ENCODE measurements at places on chromosomes 4 and X.
A peak's percentile ranks its signal among the peaks of the same experiment; 100 is the strongest.

GRCh38 chr4:169566021-169566818 lies 46.2 kb downstream of the NEK1 start:
- peak; percentile 87 for DNase-seq

GRCh38 chr4:28435314-28435713 lies 1574.7 kb downstream of the STIM2 start:
- DNase-seq, result no peak

DNA sequence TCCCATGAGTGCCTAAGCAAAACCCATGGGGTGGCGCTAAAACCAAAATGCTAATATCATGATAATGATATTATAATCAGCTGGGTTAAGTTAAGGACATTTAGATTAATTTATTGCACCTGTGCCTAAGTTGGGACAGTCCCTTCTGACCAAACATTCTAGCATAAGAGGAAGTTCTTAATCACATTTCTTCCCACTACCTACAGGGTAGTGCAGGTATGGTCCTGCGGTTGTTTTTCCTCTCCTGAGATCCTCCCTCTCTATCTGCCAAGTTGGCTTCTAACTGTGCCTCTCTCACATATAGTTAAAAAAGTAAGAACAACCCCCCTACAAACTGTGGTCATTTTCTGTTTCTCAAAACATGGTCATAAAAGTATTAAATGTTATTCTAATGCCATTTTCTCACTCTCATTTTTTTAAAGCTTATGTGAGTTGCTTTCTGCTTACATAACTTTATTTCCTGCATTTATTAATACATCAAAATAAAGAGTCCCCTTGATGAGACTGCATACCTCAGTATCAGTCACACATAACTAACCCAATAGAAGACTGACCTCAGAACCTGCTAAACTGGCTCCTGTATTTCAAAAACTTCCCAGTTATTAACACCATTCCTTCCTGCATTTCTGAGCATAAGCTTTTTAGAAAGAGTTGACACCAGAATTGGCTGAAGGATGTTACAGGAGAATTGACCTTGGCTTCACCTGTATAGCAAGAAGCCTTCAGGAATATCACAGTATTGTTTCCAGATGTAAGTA lies 1332.5 kb downstream of the FSTL5 start:
- DNase-seq, result no peak

DNA sequence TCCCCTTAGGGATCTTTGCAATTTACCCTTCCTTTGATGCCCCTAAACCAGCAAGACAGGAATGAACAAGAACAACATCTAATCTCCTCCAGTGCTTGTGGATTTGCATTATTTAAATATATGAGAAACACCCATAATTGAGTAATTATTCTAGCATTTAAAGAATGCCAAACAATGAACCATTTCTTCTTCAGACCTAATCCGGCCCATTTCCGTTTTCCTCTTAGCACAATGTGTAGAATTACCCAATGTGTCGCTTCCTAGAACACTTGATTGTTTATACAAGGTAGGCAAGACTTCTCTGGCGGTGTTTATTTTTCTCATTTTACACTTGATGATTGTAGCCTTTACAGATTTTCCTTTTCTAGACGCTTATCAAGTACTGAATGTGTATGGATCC lies 43.5 kb downstream of the CLDN34 start:
- DNase-seq, result no peak

GRCh38 chrX:130981836-130982235 lies 76.3 kb upstream of the ARHGAP36 start:
- DNase-seq, result no peak

DNA sequence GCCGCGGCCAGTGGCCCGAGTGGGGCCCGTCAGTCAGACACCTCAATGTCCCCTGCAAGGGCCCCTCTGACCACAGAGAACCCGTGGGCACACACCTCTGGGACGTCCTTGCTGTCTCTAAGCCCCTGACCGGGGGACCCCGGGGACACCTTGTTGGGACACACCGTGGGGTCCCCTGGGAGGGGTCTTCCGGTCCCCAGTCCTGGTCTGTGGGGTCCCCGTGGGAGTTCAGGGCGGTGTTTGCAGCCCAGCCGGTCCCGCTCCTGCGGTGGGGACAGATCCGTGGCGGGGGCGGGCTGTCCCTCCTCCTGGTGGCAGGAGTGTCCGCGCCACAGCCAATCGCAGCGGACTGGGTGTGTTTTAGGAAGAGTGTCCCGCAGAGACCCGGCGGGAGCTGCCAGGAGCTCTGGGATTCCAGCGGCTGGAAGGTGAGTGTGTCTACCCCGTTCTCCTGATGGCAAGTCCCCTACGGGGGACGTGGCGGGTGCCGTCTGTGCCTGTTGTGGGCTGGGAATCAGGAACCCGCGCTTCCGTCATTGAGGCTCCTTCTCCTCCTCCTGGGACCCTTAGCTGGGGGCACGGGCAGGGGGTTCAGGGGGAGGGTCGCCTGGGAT lies 5.1 kb upstream of the PLCXD1 start:
- DNase-seq, result peak; percentile 77

- no peak for DNase-seq
Measured at GRCh38 chr4:85548116-85548515, 73.2 kb downstream of the ARHGAP24 start.

DNA sequence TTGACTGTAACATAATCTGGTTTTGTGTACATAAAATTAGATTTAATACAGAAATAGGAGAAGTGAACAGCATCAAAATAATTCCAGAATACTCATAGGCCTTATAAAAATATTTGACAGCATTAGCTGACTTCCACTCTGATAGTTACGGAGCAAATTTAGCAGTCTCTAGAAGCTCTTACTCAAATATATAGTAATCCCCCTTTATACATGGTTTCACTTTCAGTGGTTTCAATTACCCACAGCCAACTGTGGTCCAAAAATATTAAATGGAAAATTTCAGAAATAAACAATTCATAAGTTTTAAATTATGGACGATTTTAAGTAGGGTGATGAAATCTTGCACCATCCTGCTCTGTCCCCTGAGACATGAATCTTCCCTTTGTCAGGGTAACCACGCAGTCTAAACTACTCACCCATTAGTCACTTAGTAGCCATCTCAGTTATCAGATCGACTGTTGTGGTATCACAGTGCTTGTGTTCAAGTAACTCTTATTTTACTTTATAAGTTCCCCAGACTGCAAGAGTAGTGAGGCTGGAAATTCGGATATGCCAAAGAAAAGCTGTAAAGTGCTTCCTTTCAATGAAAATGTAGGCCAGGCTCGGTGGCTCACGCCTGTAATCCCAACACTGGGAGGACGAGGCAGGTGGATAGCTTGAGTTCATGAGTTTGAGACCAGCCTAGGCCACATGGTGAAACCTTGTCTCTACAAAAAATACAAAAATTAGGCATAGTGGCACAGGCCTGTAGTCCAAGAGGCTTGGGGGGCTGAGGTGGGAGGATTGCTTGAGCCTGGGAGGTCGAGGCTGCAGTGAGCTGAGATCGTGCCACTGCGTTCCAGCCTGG lies 17.2 kb upstream of the RTL9 start:
- peak; percentile 60 for DNase-seq

DNA sequence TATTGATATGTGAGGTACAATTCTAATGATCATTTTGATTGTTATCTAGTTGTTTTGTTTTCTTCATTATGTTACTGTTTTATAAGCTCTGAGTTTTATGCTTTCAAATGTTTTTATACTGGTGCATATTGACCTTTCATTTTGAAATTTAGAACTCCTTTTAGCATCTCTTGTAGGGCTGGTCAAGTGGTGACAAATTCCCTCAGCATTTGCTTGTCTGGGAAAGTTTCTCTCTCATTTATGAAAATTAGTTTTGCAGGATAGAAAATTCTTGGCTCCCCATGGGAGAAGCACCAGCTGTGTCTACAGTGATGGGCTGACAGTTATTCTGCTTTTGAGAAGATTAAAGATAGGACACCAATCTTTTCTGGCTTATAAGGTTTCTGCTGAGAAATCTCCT lies 105.3 kb upstream of the SPRY1 start:
- DNase-seq, result no peak

DNA sequence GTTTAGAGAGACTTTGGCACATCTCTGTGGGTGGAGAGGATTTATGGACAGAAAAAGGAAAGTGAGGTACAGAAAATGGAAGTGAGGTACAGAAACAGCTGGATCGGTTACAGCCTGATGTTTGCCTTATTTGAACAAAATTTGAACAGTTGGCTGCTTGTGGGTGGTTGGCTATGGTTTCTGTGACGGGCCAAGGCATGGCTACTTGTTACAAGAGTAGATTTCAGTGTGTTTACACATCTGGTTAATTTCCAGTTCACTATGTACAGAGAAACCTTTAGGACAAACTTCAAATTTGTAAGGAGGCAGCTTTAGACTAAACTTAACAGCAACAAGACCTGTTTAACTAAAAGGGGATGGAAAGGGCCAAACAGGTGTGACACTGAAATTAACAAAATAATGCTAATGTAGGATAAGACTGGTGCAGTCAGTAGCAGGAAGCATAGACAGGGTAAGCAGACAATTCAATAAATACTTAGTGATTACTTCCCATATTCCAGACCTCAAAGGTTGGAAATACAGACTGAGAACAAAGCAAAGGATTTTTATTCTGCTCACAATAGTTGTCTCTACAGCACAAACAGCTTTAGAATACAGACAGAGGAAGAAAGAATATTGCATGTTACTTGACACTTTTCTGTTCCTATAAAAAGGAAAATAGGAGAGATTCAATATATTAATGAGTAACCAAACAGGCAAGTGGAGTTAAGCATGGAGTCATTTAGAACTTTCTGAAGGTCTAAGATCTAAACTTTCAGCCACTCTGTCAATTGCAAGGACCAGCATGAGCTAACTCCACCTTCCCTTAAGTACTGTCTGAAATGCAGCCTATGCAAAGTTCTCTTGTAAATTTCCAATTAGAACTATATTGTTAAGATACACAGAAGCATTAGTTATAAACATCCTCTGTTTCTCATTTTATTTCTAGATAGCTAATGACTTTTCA lies 294.4 kb upstream of the FAT4 start:
- DNase-seq, result no peak

GRCh38 chrX:134894373-134894895 lies 96.4 kb upstream of the SMIM10 start:
- DNase-seq, result no peak

DNA sequence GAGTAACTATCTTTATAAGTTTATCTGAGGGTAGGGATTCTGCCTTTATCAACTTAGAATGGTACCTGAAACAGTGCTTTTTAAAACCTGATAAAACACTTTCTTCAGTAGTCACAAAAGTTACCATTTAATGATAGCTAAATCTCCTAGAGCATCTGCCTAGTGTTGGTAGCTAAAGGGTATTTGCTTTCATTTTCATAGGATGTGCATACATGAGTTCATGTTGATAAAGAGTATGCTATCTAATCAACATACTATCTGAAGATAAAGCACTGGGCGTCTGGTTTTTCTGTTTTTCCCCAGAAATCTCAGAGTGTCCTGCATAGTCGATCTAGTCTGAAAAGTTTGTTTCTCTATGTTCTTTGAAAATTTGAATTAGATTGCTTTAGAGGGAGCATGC lies 75.1 kb downstream of the ADGRL3 start:
- no peak for DNase-seq

DNA sequence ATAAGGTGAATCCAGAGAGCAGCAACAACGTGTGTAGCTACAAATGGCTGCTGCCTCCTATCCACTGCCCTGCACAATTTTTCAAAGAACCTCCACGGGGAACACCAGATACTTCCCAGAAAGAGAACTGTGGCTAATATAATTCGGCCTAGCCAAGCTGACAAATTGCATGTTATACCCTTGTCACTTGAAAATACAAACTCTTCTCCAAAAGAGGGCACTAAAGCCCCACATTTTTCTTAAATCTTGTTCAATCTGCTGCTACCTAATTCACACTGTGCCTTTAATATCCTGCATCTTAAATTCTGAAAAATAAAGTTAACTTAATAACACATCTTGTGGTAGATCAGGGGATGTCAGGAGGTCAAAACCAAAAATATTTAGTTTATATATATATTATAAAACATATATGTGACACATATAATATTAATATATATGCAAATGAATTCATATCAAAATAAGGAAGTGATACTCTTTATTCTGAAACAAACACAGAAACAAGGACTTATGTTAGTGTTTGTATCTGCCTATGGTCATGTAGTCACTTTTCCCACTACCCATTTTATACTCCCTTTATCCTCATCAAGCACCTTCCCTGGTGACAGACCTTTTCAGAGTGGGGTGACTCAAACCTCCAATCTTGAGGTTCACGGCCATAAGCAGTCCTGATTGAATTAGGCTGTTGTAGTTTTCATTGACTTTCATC lies 24.1 kb downstream of the CT45A1 start:
- DNase-seq, result peak; percentile 27

DNA sequence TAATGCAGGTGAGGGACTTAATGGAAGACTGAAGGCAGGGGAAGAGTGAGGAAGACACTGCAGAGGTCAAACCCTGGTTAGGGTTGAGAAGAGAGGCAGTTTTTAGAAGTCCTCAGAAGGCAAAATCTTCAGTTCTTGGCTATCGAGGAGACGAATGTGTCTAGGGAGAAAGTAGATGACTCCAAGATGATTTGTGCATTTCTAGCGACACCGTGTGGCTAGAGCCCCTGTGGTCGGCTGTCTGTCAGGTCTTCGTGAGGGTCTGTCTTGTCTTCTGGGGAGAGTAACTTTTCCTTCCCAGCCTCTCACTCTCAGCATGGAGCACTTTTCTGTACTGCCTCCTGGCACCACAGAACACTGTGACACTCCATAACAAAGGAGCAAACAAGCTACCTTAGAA lies 458.1 kb downstream of the STIM2 start:
- DNase-seq, result peak; percentile 49

DNA sequence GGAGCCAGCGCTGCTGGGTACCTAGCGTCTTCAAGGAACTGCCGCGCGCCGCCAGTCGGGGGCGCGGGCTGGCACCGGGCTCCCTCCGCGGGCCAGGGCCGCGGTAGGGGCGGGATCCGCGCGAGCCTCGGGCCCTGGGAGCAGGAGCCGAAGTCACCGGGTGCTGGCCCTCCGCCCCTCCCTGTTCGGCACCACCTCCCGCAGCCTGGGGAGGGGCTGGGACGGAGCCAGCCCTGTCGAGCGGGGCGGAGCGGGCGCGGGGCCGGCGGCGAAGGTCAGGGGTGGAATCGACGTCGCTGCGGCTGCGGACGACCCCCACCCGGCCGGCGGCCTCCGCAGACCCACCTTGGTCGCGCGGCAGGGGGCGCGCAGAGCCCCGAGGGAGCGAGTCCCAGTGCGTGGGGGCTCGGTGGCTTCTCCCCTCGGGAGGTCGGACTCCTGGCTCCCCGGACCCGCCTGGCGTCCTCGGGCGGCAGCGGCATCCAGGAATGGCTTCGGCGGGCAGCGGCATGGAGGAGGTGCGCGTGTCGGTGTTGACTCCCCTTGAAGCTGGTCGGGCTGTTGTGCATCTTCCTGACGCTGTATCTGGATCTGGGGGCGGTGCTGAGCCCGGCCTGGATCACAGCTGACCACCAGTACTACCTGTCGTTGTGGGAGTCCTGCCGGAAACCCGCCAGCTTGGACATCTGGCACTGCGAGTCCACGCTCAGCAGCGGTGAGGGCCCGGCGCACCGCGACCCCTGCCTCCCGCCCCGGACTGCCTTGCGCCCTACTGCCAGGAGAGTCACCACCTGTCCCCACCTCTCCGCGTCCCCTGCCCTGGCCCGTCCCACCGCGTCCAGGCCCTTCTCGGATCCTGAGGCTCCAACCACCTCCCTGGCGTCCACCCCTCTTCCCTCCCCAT lies 50.5 kb upstream of the FAM47C start:
- DNase-seq, result peak; percentile 1
